HuH-7 (cell line): ENCODE measurements at places on chromosomes 7 and 10.

DNA sequence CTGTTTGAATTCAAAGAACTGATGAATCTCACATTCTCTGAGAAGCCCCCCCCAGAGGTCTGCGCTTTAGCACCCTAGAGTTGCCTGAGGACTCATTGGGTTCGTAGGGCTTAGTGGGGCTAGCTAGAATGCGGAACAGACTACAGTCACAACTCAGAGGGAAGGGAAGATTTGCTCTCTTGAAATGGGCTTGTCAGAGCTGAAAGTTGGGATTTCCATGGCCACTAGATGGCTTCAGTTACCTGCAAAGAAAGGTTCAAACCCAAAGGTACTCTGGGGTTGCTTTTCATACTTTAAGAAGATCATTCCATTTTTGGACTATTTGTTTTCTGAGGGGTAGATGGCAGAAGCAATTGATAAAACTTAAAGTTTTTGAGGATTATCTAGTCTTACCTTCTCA, 205.0 kb downstream of the BBS9 start:
- peak; percentile 10 for DNase-seq

GRCh38 chr7:50208378-50208982, 96.0 kb upstream of the IKZF1 start:
- DNase-seq = no peak

GRCh38 chr10:62492012-62492869, 118.1 kb downstream of the ZNF365 start:
- no peak for DNase-seq

GRCh38 chr10:51297438-51297837, 223.2 kb downstream of the PRKG1 start:
- DNase-seq = no peak

DNA sequence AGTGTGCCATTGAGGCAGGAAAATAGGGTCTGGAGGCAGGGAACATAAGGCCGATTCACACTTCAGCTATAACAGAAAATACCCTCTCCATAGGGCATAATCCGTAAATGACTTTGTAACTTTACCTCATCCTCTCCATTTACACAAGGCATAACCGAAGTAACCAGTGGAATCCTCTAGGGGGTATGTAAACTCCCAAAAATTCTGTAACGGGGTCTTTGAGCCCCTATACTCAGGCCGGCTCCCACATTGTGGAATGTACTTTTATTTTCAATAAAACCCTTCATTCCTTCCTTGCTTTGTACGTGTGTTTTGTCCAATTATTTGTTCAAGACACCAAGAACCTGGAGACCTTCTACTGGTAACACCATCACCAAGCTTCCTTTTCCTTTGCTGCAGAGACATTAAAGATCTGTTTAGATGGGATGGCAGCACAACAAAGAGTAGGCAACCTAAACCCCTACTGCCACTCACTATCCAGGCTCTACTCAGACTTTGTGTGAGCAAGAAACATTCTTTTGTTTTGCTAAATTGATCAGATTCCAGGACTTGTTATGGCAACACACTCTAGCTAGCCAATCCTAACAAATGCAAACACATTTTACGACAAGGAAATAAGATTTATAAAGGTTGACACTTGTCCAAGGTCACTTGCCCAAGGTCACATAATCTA, 99.3 kb downstream of the DGKI start:
- no peak for DNase-seq

DNA sequence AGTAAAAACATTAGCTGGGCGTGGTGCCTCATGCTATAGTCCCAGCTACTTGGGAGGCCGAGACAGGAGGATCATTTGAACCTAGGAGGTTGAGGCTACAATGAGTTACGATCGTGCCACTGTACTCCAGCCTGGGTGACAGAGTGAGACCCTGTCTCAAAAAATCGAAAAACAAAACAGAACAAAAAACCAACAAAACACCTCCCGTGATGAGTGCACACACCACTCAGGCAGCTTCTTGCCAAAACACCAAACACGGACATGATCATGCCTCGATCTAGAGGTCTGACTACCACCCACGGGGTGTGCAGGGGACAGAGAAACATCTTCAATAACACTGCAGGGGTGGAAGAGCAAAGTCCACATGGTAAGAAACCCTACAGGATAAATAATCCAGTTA, 44.4 kb downstream of the AMZ1 start:
- DNase-seq = no peak

GRCh38 chr7:41769162-41769561, 66.3 kb upstream of the INHBA start:
- no peak for DNase-seq

DNA sequence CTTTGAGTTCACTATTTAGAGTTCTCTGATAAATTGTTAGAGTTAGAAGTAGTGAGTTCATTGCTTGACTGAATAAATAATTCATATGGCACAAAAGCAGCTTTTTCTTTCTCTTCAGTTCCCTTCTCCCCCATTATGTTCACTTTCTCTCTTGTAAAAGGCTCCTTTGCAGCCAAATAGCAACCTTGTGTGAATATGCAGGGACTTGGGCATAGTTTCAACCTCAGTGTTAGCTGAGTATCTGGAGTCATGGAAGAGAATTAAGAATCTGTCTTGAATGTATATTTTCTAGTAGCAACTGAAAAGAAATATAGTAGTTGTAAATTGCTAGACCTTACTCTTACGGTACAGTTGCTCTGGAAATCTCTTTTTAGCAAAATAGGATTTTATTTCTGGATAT, 31.9 kb downstream of the ZEB1 start:
- no peak for DNase-seq

- no peak for DNase-seq
Observed at GRCh38 chr7:91079487-91079886, 184.7 kb upstream of the FZD1 start.

DNA sequence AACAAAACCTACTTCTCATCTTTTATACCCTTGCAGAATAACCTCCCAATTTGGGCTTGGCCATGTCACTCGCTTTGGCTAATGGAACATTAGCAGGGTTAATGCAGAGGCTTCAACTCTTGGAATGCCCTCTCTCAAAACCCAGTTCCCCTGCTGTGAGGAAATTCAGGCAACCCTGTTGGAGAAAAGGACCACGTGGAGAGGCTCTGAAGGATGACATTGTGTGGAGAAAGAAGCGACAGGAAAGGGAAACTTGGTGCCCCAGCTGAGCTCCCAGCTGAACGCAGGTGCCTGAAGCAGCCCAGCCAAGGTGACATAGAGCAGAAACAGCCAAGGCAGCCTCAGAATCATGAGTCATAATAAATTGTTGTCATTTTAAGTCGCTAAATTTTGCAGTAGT, 214.2 kb upstream of the GHITM start:
- DNase-seq = no peak

DNA sequence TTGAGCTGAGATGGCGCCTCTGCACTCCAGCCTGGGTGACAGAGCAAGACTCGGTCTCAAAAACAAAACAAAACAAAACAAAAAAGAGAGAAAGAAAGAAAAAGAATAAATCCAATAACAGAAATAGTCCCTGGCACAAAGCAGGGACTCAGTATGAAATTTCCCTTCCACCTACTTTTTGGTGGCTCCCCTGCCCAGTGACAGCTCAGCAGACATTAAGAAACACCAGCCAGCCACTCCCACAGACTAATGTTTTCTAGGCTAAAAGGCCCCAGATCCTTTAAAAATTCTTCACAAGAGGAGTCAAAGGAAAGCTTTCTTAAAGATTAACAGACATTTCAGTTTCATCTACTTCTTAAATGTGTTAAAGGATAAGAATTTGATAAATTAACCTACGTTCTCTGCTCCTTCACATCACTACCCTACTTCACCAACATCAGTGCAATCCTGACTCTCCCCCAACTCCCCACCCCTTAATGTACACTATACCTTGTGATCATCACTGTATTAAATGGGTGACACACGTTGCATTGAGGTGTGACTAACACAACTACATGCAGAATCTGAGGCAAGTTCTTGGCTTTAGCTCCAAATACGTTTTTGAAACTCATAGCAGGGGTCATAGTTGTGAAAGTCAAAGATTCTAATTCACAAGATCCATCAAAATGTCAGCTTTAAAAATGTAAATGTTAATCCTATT, 114.5 kb upstream of the CAV2 start:
- no peak for DNase-seq

- no peak for DNase-seq
Observed at GRCh38 chr10:110651044-110651958, 7.2 kb downstream of the RBM20 start.

DNA sequence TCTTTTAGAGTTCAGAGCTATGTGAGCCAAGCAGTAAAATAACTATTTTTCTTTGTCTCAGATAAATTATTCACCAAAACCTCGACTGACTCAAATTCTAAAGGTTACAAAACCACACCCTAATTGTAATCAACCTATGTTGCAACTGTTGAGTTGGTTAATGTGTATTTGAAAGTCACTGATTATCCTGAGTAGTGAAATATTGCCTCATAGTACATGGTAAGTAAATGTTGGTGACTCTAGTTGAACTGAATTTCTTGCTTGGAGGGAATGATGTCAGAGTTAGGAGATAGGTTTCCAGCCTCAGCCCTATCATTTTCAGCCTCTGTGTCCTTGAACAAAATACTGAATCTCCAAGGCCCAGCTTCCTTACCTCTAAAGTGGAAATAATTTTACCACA, 3.0 kb upstream of the CYP2C18 start:
- DNase-seq = peak; percentile 16

- no peak for DNase-seq
Observed at GRCh38 chr7:124208173-124208572, 175.3 kb upstream of the TMEM229A start.

DNA sequence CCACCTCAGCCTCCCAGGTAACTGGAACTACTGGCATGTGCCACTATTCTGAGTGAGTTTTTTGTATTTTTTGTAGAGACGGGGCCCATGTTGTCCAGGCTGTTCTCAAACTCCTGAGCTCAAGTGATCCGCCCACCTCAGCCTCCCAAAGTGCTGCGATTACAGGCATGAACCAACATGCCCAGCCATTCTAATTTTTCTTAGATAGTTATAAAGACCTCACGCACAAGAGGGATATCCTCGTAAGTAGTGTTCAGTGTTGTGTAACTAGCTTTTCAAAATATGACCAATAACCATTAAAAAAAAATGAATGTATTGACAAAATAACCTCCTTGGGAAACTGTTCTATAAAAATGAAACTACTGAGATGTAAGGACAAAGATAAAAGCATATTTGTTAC, 90.5 kb upstream of the FERD3L start:
- DNase-seq = no peak

- DNase-seq = no peak
Observed at GRCh38 chr7:150357270-150357669, 11.4 kb upstream of the REPIN1 start.

- no peak for DNase-seq
Observed at GRCh38 chr7:117072620-117073118, 119.4 kb downstream of the ST7 start.

DNA sequence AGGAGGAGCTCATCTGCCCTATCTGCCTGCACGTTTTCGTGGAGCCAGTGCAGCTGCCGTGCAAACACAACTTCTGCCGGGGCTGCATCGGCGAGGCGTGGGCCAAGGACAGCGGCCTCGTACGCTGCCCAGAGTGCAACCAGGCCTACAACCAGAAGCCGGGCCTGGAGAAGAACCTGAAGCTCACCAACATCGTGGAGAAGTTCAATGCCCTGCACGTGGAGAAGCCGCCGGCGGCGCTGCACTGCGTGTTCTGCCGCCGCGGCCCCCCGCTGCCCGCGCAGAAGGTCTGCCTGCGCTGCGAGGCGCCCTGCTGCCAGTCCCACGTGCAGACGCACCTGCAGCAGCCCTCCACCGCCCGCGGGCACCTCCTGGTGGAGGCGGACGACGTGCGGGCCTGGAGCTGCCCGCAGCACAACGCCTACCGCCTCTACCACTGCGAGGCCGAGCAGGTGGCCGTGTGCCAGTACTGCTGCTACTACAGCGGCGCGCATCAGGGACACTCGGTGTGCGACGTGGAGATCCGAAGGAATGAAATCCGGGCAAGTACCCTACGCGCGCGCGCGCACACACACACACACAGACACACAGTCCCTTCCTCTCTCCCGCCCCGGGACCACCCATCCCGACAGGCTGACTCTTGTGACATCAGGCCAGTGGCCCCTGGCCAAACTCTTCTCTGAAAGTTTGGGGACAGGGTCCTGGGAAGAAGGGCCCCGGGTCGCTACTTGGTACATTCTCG, 538 bp downstream of the TRIM8 start:
- DNase-seq = peak; percentile 83

- no peak for DNase-seq
Observed at GRCh38 chr7:148925836-148926235, 41.7 kb upstream of the EZH2 start.

DNA sequence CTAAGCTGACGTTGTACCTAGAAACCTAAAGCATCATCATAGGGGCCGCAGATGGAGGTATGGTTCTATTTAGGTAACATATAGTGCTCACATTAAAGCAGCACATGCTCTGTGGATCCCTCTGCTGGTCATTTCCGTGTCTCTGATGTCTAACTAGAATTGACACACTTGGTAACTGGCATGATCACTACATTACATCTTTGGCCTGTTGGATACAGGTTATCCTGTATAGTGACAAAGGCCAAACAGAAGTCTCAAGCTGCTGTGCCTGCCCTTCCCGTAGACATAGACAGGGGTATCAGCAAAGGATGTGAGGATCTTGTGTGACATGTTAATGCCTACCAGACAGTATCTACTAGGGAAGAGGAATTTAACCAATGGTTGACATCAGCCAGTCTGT, 51.2 kb downstream of the KIF5B start:
- DNase-seq = peak; percentile 52

DNA sequence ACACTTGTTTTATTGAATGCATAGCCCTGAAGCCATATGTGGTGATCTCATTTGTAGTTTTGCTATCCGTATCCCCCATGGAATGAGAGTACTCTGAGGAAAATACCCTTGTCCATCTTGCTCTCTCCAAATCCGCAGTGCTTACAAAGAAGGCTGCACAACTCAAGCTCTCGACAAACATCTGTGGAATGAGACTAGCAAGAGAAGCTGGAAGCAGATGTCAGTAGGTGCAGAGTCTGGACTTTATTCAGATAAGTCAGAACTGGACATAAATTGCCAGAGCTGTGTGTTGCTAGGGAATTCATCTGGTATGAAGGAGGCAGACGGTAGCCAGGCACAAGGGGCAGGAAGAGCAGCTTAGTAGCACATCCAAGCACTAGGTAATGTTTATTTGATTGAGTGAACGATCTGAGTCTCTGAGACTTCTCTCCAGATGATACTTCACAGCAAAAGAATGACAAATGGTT, 1046.2 kb downstream of the XPNPEP1 start:
- DNase-seq = no peak
